ENCODE measurements at places on chromosomes 5 and 9.

DNA sequence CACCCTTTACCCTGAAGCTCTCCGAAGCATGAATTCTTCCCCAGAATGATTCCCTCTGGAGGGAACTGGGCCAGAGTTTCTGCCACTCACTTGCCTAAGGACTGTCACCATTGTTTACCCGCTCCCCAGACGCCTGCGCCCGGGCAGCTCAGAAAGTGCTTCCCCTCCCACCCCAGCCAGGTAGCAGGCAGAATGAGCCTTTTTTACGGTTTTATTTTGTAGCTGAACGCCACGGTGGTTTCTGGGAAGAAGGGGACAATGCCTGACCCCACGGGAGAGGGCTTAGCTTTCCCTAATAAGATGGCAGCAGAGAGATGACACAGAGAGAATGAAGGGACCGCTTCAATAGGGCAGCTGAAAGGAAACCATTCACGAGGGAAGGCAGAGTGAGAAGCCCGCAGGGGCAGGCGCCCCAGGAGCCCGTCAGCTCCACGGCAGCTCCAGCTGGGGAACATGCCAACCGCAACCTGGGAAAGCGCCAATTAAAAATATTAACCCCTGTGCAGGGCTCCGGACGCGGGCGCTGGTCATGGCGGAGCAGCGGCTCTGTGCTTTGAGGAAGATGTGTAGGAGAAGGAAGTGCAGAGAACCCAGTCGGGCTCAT lies 20.4 kb upstream of the NTNG2 start:
- DNase-seq = no peak

GRCh38 chr9:79616013-79616412 lies 44.2 kb downstream of the TLE4 start:
- no peak for DNase-seq

DNA sequence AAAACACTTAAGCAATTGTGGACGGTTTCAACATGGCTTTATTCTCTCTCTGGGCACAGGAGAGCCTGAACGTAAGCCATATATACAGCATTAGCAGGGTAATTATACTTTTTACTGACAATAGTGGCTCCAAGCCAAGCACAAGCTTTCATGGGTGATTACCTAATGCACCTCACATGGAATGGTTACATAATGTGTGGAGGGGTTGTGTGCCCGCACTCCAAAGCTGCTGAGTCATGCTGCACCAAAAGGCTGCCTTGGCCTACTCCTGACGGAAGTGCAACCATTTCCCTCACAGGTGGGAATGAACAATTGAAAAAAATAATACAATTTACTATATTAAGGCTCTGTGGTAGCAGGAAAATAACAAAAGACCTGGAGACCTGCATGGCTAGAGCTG lies 86.5 kb upstream of the ATP10B start:
- no peak for DNase-seq

GRCh38 chr5:178589180-178590140 lies 733 bp downstream of the COL23A1 start:
- DNase-seq = no peak

GRCh38 chr9:136882109-136882946 lies 4.0 kb upstream of the TRAF2 start:
- DNase-seq = peak; percentile 90

GRCh38 chr9:112380825-112381221 lies 915 bp downstream of the HSDL2 start:
- DNase-seq = no peak

GRCh38 chr9:79559495-79560181 lies 12.1 kb upstream of the TLE4 start:
- no peak for DNase-seq

GRCh38 chr9:129209580-129209979 lies 31.5 kb upstream of the IER5L start:
- no peak for DNase-seq

- no peak for DNase-seq
These were observed 8.5 kb upstream of the PCDHB15 start for GRCh38 chr5:141236516-141237313.

- no peak for DNase-seq
These were observed 23.6 kb downstream of the TICAM2 start for GRCh38 chr5:115578657-115579056.

DNA sequence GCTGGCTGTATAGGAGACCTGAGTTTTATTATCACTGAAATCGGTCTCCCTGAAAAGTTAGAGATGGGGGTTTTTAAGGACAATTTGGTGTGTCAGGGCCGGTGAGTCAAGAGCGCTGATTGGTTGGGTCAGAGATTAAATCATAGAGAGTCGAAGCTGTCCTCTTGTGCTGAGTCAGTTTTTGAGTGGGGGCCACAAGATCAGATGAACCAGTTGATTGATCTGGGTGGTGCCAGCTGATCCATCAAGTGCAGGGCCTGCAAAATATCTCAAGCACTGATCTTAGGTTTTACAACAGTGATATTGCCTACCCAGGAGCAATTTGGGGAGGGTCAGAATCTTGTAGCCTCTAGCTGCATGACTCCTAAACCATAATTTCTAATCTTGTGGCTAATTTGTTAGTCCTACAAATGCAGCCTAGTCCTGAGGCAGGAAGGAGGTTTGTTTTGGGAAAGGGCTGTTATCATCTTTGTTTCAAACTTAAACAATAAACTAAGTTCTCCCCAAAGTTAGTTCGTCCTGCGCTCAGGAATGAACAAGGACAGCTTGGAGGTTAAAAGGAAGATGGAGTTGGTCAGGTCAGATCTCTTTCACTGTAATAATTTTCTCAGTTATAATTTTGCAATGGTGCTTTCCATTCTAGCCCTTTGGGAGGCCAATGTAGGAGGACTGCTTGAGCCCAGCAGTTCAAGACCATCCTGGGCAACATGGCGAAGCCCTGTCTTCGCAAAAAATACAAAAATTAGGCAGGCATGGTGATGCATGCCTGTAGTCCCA lies 31.6 kb upstream of the RFK start:
- DNase-seq = no peak

DNA sequence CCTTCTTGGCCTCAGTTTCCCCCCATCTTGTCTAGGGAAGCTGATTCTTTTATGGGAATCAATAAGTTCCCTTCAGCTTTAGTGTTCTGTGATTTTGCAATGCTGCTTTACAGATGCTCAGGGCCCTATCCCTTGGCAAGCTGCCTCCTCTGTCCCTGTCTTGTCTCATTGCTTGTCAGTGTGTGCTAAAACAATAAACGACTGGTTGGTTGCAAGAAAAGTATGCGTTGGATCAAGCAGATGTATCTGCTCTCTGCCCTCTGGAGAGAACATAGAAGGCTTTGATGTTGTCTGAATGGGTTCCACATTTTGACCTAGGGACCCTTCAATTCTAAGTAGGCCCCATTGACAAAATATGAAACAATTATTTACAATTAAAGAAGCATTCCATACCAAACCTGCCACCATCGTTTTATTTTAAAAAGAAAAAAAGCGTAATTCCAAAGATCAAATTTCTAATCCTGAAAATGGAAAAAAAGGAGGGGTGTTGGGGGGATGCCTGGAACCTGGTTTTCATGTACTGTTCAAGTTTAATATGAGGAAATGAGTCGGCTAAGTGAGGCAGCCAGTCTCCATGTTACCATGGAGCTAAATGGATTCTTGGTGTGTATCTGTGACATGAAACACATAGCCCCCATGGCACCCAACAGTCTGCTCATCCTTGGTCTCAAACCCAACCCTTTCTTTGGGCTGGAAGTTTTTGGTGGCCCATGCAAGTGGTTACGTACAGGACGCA lies 31.2 kb upstream of the TARS1 start:
- no peak for DNase-seq

DNA sequence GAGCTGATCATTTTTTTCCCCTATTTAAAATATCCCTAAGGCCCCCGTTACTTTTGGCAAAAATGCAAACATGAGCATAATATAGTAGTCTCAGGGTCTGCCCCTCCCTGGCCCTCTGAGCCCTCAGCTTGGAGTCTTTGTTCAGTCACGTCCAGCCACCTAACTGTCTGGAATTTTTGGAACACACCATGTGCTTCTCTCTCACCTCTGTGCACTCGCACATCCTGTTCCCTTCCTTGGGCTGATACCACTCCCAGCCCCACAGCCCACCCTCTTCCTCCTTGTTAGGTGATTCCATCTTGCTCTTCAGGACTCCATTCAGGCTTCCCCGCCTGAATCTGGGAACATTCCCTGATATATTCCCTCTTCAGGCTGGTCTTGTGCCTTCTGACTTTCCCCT lies 16.0 kb downstream of the TDRD7 start:
- no peak for DNase-seq

DNA sequence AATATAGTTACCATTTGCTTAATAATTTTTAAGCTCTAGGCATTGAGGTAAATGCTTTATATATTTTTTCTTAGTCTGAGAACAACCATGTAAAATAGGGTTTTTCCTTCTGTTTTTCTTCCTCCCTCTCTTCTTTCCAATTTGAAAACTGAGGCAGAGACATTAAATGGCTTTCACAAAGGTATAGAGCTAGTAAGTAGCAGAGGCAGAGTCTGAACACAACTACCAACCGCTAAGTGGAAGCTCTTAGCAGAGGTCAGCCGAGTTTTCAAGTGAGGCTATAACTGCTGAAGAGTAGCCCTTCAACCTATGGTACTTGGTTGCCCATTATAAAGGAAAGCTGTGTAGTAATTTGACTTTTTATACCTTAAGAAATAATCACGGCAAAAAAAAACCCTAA lies 187.1 kb downstream of the MEF2C start:
- DNase-seq = no peak

DNA sequence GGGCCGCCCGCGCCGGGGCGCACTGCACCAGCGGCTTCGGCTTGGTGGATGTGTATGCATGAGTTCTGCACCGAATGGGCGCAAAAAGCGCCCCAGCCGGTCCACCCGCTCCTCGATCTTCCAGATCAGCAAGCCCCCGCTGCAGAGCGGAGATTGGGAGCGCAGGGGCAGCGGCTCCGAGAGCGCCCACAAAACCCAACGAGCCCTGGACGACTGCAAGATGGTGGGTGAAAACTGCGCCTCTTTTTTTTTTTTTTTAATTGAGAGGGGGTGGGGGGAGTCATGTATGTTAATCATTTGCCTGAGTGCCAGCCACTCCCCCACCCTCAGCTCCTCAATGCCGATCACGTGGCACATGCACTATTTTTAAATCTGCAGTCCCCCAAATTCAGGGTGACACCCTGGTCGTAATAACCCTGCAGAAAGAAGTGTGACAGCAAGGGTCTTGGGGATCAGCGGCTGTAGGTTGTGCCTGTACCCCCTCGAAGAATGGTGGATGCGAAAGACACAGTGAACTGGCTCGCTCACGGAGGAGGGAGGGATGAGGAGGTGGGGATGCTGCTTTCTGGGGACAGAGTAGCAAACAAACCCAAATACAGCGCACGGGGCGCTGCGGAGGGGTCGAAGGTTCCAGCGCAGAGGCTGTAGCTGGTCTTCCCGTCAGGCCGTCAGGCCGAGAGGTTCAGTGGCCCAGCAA lies 900 bp downstream of the RGS7BP start:
- no peak for DNase-seq

DNA sequence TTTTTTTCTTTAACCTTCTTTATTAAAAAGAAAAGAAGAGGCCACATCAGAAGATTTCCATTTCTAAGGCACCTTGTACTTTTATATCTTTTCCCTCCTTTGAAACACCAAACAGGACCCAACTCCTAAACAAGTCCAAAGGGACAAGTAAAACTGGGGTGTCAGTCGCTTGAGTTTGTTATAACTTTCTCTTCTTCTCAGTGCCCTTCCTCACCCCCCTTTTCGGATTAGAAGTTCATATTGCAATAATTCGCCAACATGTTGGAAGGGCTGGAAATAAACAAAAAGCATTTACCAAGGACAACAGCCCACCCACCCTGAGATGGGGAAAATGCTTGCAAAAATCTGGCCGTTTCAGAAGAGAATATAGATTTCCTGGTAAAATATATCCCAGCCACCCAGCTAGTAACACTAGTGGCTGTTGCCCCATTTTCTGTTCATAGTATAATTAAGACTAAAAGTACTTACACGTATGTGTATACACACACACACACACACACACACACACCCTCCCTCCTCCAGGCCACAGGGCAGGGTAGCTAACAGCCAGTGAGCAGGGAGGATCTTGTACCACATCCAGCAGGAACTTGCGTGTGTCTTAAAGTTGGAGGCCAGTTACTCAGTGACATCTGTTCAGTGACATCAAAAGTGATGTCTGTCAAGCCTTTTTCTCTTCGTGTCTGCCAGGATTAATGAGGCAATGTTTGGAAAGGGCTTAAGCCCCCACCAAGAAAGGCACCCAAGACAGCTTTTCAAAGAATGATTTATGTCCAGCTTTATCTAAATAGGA lies 149.1 kb upstream of the KLF4 start:
- DNase-seq = no peak

All from CD4-positive, alpha-beta T cell treated with Interleukin-1 beta for 1 hour (primary cell).